ENCODE measurements at places on chromosomes 13 and 19.

DNA sequence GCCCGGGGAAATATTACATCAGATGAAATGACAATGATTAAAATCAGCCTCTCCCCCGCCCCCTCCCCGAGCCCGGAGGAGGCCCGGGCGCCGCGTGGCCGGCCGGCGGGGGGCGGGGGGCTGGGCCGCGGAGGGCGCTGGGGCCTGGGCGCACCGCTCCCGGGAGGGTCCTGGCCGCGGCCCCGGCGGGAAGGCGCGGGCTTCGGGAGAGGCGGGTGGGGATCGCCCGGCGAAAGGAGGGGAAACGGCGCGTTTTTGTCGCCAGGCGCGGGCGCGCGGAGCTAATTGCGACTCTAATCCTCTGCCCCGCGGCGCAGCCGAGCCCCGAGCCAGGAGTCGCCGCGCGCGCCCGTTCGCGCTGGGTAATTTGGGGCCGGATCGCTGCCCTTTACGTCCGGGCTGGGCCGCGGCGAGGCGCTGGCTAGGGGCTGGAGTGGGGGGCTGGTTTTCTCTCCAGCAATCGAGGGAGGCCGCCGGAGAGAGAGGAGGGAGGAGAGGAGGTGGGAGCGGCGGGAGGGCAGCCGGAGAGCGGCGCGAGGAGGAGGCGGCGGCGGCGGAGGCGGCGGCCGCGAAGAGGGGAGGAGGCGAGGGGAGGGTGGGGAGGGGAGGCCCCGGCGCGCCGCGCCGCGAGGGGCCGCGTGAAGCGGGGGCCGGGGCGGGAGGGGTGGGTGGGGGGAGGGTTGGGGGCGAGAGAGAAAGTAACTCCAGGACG, at the start of gene KCTD15:
Gene KCTD15 (plus strand): TSS at position 707 of the 712 bp plus-strand sequence. CDS start 3,585 bp downstream, outside the sequence.
- DNase-seq = no peak

DNA sequence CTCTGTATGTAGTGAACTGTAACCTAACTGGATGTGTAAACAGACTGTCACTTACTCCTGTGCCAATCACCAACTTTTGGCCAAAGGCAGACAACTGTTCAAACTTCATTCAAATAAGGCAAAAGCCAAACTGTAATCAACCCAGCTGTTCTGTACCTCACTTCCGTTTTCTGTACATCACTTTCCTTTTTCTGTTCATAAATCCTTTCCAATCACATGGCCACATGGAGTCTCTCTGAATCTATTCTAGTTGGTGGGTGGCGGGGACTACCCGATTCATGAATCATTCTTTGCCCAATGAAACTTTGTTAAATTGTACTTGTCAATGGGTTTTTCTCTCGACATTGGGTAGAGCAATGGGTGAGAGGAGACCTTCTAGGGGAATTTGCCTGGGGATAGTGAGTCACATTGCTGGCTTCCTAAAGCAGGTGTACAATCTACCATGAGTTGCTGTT, 178.3 kb upstream of the RFC3 start:
- DNase-seq = no peak

DNA sequence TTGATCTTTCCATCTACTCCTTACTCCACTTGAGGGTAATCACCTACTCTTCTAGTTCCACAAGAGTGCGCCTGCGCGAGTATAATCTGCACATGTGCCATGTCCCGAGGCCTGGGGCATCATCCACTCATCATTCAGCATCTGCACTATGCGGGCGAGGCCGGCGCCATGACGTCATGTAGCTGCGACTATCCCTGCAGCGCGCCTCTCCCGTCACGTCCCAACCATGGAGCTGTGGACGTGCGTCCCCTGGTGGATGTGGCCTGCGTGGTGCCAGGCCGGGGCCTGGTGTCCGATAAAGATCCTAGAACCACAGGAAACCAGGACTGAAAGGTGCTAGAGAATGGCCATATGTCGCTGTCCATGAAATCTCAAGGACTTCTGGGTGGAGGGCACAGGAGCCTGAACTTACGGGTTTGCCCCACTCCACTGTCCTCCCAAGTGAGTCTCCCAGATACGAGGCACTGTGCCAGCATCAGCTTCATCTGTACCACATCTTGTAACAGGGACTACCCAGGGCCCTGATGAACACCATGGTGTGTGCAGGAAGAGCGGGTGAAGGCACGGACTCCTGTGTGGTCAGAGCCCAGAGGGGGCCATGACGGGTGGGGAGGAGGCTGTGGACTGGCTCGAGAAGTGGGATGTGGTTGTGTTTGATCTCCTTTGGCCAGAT, 2.7 kb upstream of the KLK2 start:
- no peak for DNase-seq

GRCh38 chr13:70841240-70842061, 733.2 kb upstream of the KLHL1 start:
- DNase-seq = no peak

GRCh38 chr19:12880551-12881171, 588 bp downstream of the DNASE2 start:
- DNase-seq = peak; percentile 39

- no peak for DNase-seq
Observed at GRCh38 chr19:5089283-5089682, 120.4 kb downstream of the KDM4B start.

DNA sequence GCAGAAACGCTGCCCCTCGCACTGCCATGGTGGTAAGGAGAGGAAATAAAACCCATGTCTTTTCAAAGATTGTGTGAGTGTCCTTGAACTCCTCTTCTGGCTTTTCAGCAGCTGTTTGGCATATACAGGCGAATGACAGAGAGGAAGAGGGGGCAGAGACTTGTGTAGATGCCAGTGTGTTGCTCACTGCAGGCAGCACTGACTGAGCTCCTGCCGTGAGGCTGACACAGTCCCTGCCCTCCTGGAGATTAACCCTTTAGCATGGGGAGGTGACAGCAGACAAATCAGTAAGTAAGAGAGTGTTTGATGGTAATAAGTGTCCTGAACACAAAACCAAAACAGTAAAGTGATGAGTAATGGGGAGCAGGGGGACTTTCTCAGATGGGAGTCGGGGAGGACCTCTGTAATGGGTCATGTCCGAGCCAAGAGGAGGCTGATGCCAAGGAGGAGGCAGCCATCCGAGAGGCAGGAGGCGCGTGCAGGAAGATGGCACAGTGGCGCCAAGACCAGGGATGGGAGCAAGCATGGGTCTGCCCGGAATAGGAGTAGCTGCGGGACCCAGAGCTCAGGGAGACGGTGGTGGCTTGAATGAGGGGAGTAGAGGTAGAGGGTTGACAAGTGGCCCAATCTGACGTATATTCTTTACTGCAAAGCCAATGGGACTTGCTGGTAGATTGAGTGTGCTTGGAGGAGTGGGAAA, 182.2 kb downstream of the FOXO1 start:
- DNase-seq = no peak

DNA sequence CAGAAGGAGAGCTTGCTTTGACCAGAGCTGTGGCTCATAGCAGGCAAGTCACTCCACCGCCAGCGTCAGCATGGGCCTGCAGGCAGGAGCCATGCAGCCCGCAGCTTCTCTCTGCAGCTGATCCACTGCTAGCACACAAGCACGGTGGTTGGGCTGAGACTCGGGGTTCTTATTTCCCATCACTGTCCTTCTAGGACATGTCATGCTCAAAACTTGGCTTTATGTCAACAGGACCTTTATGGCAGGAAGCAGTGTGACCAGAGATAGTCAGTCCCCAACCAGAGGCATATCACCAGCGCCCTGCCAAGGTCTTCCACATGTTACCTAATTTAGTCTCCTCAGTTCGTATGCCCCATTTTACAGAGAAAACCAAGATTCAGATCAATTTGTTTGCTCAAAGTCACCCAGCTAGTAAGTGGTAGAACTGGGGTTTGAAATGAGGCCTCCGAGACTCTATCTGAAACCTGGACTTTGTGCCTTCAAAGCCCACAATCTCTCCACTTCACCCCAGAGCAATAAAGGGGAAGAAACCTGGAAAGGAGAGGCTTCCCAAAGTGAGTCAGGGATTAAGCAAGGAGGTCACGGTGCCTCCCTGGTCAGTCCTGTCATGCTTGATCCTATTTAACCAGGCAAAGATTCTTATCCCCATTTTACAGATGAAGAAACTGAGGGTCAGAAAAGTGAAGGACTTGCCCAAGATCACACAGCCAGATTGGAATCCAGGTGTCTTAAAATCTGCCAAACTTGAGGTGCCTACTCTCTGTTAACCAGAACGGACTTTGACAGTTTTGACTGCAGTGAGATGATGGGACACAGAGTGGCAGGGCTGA, 5.1 kb downstream of the TMEM272 start:
- DNase-seq = no peak

- peak; percentile 13 for DNase-seq
Observed at GRCh38 chr19:42121656-42122069, 10.6 kb downstream of the POU2F2 start.

GRCh38 chr19:10112037-10112761, 706 bp downstream of the P2RY11 start:
- DNase-seq = no peak

DNA sequence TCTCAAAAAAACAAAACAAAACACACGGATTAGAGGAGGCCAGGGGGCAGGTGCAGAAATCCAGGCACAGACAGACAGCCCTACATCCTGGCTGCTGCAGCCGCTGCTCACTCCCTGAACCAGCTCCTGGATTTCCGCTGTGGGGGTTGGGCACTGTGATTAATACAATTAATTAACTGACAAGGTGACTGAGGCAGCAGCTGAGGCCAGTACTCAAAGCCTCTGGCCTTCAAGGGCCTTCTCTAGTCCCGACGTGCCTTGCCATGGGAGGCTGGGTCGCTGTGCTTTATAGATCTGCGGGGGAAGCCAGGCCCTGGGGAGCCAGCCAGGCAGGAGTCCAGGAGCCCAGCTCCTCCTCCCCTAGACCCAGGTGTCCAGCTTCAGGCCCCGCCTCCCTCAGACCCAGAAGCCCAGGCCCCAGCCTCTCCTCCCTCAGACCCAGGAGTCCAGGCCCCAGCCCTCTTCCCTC, 4.6 kb downstream of the NECTIN2 start:
- DNase-seq = no peak

DNA sequence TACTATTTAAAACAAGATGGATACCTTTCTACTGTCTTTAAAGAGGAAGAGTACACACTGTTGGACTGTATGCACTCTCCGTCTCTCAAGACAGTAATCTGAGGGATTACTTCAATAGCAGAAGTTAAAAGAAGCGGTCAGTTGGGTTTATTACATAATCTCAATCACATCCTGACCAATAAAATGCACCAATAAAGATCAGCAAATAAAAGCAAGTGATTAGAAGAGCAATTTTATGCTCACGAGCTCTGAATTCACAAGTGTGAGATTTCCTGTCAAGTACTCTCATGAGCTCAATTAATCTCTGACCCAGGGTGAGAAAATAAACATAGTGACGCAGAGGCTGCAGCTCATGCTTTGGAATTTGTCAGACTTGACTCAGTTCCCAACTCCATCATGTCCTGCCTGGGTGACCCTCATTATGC, 12.2 kb downstream of the ABCC4 start:
- DNase-seq = no peak

DNA sequence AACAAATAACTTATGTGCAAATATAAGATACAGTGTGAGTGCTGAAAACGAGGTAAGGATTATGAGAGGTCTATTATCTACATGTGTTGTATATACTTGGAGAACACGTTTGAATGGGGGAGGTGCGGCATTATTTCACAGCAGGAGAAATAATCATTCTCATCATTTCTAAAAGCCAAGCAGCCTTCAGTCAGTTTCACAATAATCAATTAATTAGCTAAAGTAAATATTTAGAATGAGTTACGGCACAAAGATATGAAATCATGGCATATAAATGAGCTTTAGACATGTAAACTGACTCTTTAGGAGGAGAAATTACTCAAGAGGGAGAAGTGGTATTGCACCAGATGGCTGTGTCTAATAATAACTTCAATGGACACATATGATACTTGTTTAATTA, 366.6 kb downstream of the DNAJC15 start:
- no peak for DNase-seq

GRCh38 chr13:46667687-46668281, 114.8 kb downstream of the LRCH1 start:
- DNase-seq = no peak

DNA sequence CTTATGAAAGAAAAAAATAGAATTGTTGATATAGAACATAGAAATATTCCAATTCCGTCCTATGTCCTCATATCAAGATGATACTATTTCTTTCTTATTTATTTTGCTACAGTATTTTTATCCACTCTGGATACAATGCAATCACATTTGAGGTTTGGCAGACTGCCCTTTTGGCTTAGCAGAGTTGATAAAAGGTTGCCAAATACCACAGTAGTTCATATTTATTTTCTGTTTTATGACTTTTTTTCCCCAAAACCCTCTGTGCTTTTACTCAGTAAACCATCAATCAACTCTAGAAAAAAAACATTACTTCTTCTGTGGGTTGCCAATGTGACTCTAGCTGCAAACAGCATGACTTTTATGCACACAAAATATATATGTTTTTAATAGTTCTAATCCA, 424.5 kb downstream of the PCDH9 start:
- DNase-seq = no peak

DNA sequence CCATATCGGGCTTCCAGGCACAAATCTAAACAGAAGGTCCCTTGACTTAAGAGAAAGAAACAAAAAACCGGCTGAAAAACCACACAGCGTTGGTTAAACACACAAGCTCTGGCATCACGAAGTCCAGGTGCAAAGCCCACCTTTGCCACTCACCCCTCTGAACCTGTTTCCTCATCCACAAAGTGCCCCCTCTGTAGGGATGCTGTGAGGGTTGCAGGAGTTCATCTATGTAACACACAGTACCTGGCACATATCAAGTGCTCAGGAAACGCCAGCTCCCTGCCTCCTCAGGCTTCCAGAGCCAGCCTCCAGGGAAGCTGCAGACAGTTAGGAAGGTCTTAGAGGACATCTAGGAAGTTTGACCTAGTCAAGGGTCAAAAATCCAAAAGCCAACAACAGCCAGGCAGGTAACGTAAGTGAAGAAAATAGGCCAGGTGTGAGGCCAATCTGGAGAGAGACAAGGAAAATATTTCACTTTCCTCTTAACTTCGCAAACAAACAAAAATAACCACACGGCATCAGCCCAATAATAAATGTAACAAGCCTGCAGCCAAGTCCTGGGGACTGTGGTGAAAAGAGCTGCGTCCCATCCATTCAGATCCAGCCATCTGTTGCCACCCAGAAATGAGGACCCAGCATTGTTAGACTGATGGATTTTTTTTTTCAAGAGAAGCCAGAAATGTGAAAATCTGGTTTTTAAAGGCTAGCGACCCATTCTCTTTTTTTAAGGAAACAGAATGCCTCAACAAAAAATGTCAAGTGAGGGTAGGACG, 10.0 kb downstream of the KDELR1 start:
- no peak for DNase-seq

DNA sequence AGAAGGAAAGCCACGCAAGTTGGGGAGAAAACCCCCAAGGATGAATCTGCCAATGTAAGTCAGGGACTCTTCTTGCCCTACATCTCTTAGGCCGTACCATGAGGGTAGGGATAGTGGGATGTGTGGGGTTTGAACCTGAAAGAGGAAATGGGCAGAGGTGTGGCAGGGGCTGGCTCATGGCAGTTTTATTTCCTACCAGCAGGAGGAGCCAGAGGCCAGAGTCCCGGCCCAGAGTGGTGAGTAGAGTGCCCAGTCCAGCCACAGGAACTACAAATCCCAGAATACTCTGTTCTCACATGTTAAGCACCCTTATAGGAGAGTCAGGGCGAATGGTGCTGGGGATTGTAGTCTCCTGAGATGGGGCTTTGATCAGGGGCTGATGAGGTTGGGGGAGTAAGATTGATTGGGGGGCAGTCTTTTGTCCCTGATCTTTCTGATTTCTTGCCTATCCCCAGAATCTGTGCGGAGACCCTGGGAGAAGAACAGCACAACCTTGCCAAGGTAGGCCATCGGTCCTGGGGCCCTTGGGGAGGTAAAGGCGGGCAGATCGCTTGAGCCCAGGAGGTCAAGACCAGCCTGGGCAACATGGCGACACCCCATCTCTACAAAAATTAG, 16.5 kb downstream of the VASP start:
- peak; percentile 72 for DNase-seq

Data from nucleus accumbens (tissue), 56 donors.